NCI-H446 treated with DMSO at 0.1 percent for 48 hours (cell line): ENCODE measurements at places on chromosomes 2 and 18.
A peak's percentile ranks its signal among the peaks of the same experiment; 100 is the strongest.

- no peak for DNase-seq
Measured at GRCh38 chr2:88500691-88501090, 48.2 kb upstream of the FOXI3 start.

GRCh38 chr2:46329340-46329739, 32.1 kb downstream of the EPAS1 start:
- DNase-seq, result no peak

- DNase-seq, result no peak
Measured at GRCh38 chr18:6606411-6607085, 123.0 kb upstream of the ARHGAP28 start.

DNA sequence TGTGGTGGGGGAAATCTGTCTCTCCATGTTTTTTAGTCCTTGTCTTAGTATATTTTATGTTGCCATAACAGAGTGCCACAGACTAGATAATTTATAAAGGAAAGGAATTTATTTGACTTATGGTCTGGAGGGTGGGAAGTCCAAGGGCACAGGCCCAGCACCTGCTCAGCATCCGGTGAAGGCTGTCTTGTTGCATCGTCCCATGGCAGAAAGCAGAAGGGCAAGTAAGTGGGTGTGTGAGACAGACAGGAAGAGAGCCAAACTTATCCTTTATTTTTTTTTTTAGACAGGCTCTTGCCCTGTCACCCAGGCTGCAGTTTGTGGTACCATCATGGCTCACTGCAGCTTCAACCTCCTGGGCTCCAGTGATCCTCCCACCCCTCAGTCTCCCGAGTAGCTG, 98.1 kb downstream of the HS1BP3 start:
- no peak for DNase-seq

- DNase-seq, result no peak
Measured at GRCh38 chr18:79133724-79134123, 64.5 kb downstream of the ATP9B start.

GRCh38 chr18:62485684-62486083, 37.1 kb upstream of the ZCCHC2 start:
- DNase-seq, result no peak

GRCh38 chr2:219706823-219707281, 79.4 kb downstream of the SLC4A3 start:
- no peak for DNase-seq

DNA sequence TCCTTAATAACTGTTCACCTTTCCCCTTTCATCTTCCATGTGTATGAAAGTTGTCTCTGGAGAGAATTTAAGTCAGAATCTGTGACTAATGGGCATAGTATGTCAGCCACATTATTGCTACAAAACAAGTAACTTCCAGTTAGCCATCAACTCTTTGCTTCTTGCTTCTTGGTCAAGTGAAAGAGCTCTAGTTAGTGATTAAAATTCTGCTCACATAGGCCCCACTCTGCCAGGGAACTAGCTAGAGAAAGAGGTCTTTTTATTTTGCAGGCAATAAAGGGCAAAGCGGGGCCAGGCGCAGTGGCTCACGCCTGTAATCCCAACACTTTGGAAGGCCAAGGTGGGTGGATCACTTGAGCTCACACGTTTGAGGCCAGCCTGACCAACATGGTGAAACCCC, 64.6 kb downstream of the COLEC12 start:
- no peak for DNase-seq

DNA sequence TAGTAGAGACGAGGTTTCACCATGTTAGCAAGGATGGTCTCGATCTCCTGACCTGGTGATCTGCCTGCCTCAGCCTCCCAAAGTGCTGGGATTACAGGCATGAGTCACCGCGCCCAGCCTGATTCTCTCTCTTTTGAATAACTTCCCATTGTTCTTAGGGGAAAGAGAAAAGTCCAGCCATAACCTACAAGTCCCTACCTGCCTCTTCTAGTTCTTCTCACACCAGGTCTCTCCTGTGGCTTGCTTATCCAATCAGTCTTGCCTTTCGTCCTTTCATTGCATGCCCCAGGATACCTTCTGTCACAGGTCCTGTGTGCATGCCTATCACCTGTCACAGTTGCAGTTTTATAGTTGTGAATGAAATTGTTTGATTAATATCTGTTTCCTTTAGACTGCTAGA, 148.1 kb downstream of the SLC4A3 start:
- DNase-seq, result no peak

- DNase-seq, result no peak
Measured at GRCh38 chr18:36075862-36076587, 8.7 kb upstream of the RPRD1A start.

DNA sequence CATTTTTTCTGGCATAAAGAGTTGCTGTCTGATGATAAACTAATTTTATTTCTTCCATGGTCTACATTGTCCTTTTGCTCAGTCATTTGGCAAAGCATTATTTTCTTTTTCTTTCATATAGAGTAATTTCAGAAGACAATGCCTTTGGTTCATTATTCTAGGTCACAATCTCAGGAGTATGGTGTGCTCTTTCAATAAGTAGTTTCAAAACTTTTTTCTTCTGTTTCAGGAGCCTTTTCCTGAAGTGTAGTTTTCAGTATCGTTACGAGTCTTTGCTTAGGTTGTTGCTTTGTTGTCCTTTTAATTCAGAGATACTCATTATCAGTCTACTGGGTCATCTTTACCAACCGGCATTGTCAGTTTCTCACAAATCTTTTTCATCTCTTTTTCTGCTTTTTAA, 100.4 kb upstream of the GPC1 start:
- no peak for DNase-seq

DNA sequence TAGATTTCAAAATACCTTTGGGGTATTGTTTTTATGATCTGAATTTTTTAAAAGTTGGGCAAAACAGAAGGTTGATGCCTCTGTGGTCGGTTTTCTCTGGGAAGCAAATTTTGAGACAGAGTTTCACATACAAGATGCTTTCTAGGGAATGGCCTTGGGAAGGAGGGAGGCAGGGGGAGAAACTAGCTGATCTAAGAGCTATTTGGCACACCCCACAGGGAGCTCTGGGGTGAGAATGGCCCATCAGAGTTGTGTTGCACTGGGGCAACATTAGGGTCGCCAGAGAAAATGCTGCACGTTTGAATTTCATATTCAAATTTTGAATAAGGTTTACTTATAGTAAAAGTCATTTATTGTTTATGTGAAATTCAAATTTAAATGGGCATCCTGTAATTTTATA, 11.9 kb upstream of the ADAM23 start:
- no peak for DNase-seq

GRCh38 chr18:24837066-24837465, 376.6 kb downstream of the HRH4 start:
- peak; percentile 16 for DNase-seq

DNA sequence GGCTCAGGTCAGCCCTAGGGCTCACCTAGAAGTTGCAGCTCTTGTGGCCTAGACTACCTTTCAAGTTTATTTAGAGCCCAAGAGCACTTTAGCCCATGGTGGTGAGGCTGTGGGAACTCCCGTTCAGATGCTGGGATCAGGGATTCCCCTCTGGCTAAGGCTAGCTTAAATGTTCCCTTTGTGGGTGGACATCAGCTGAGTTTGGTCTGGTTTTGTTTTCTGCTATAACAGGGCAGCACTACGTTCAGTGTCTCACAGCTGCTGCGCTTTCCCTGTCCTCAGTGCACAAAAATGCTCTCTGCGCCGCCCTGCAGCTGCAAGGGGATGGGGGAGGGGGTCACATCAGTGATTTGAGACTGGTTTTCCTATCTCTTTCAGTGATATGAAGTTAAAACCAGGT, 170.5 kb upstream of the KCNJ3 start:
- DNase-seq, result no peak

GRCh38 chr18:59640721-59641120, 56.5 kb downstream of the CCBE1 start:
- no peak for DNase-seq

GRCh38 chr2:182649316-182649715, 66.7 kb upstream of the DNAJC10 start:
- peak; percentile 67 for DNase-seq

- no peak for DNase-seq
Measured at GRCh38 chr2:75844651-75845050, 133.9 kb upstream of the GCFC2 start.

DNA sequence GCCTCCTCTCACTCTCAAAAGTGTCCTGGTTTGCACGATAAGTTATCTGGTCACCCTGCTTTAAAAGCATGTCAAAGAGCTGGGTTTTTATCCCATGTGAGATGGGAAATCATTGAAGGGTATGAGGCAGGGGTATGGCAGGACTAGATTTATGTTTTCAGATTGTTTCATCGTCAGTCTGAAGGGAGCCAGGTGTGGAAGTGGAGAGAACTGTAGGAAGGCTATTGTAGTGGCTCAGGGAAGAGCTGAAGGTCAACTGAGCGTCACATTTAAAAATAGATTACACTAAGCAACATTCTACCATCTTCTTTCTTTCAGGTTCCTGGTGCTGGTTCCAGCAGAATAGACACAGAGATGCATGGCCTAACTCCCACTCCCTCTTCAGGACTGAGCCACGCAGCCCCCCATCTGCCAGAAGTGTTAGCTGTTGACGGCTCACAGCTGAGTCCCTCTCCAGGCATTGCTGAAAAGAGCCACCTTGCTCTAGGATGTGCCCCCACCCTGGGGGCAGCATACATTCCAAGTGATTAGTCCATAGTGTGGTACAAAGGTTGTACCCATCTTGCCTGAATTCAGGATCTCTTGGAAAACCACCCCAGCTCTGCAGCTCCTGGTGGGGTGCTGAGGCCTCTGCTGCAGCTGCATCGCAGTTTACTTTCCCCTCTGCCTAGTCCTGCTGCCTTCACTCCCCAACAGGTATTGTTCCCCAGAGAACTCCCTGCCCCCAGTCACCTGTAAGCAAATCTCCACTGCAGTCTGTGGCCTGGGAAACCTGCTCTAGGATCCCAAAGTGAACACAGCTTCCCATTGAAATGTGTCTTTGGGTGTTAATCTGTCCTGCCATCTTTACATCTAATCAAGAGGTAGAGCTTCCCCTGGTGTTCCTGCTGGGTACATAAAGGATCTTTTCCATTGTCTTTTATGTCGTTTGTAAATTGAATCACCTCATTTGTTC, 79.5 kb upstream of the KLF7 start:
- no peak for DNase-seq

DNA sequence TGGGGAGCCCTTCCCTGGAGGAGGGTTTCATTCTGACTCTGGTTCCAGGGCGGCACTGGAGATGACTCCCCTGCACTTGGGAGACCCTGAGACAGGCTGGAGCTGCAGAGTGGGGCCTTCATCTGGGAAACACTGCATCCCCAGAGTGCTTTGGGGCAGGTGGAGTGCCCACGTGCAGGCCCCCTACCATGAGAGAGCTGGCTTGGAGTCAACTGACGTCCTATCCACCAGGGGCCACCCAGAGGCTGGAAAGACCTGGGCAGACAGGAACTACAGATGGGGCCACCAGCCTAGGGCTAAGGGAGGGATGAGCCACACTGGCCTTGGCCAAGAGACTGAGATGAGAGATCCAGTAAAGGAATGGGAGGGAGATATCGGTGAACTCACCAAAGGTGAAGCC, 153.8 kb downstream of the ASB1 start:
- DNase-seq, result no peak

- no peak for DNase-seq
Measured at GRCh38 chr2:231124838-231125568, at the start of gene HTR2B. HTR2B (minus strand) TSS chr2:231125042; CDS start chr2:231123764, 1,278 bp downstream.

DNA sequence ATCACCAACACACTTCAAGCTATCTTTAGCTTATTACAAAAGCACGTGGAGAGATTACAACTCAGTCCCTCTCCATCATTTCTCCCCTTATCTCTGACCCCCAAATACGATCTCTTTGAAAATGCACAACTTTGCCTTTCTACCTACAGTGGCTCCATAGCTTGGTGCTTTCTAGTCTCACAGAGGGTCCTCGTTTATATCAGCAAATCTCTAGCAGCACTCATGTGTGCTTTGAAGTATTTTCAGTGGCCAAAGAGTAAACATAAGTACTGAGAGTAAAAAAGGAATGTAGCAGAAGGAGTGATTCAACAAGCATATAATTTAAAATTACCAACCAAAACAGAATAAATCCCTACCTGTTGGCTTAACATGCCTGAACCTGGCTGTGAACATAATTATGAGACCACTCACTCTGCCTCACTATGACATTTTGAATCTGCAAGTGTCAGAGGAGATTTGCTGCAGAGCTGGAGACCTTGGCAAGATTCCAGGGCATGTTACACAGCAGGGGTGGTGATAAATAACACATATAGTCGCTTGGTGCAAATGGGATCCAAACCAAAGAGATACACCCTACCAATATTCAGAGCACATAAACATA, 54.6 kb downstream of the LAMA3 start:
- no peak for DNase-seq

DNA sequence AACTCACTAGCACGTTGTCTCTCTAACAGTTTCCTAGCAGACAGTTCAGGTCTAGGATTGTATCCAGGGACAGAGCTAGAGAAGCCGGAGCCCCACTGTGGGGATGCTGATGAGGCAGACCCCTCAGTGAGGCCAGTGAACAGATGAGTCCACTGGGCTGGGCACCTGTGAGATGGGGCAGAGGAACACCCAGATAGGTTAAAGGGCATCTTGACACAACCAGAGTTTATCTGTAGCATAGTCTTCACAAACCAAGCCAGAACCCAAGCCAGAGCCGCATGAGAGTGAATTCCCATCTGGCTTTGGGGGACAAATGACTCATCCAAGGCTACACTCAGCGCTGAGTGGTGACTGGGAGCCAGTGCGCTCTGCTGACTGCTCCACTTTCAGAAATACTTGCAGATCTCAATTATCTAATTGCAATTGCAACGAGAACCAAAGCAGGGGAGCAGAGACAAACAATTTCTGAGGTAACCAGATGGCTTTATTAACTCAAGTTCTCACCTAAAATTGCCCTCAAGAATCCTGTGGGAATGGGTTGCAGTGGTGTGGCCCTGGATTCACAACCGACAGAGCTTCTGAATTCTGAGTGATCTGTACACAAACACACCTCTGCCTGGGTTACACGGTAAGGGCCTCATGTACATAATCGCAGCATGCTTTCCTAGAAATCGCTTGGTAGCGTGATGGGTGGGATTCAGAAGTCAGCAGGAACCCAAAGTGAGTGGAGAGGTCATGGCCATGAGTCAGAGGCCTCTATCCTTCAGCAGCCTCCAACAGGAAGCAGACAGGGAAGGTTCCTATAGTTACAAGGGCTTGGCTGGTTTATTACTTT, 48.7 kb upstream of the MSH2 start:
- DNase-seq, result no peak

- DNase-seq, result no peak
Measured at GRCh38 chr18:77039196-77040130, 93.1 kb downstream of the MBP start.

- no peak for DNase-seq
Measured at GRCh38 chr2:128390991-128391630, 72.4 kb upstream of the HS6ST1 start.

- no peak for DNase-seq
Measured at GRCh38 chr2:152613235-152613634, 104.0 kb downstream of the PRPF40A start.

- no peak for DNase-seq
Measured at GRCh38 chr18:32612651-32613050, 142.0 kb upstream of the GAREM1 start.

- no peak for DNase-seq
Measured at GRCh38 chr2:20796374-20796791, 26.5 kb downstream of the LDAH start.
